Psoas muscle (tissue), 8 donors: ENCODE measurements at places on chromosomes 12 and 14. TPM values are rescaled to one million over a fixed set of nuclear protein-coding genes. Genes with fewer than 3 reads are reported as not detected.

The SUPT16H gene
- 28.4 TPM for total RNA-seq

The MARK3 gene
- 75.9 TPM for total RNA-seq

The LRIG3 gene
- 4.1 TPM for total RNA-seq

The IPO8 gene
- total RNA-seq: 37.2 TPM
